ENCODE measurements at places on chromosomes 5 and 9.

GRCh38 chr9:96113032-96113431 lies 188.9 kb downstream of the HSD17B3 start:
- no peak for DNase-seq

DNA sequence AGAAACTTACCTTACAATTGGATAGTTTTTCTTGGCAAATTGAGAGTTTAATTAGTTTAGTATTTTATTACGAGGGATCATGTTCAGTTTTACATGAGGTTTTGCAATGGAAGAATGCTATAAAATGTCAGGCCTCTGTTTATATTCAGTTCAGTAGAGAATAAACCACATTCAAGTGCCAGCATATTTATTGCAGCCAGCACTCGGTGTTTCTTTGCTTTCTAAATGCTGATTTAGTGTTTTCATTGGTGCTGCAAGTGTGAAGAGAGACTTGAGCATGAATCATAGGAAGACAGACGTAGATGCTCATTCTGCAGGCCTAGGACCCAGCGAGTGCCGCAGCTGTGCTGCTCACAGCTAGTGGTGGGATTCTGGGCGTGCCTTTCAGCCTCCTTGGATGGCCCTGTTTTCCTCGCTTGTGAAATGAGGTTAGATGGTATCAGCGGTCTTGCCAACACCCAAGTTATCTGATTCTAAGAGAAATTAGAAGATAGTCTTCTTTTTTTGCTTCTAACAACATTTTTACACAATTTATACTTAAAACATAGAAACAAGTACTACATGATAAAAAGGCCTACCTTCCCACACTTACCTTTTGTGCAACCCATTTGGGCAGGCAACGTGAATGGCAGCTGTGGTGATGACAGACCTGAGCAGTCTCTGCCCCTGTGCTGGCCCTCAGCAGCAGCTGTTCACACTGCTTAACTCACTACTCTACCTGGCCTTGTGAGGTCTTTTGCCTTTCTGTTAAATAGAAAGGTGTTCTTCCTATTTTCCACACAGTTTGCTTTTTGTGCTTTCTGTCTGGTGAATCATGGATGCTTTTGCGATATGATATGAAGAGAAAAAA lies 26.8 kb upstream of the TNFAIP8 start:
- DNase-seq: no peak

DNA sequence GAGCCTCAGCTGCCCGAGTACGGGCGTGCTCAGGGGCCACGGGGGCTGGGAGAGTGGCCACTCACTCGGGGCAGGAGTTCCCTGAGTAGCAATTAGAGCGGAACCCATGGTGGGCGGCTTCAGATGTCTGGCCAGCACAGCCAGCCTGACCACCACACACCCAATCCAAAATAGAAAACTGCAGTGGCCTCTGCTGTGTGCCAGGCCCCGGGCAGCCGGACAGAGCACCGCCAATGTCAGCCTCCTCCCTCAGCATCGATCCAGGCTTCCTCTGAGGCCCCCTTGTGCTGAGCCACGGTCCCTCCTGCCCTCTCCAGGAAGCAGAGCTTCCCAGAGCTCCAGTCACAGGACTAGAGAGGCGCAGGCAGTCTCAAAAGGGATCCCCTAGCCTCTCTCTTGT lies 2.7 kb downstream of the ADAMTS2 start:
- no peak for DNase-seq

GRCh38 chr9:111959468-111960359 lies 63.1 kb downstream of the UGCG start:
- no peak for DNase-seq

- DNase-seq: no peak
Observed at GRCh38 chr5:156584871-156585270, 257.9 kb downstream of the SGCD start.

DNA sequence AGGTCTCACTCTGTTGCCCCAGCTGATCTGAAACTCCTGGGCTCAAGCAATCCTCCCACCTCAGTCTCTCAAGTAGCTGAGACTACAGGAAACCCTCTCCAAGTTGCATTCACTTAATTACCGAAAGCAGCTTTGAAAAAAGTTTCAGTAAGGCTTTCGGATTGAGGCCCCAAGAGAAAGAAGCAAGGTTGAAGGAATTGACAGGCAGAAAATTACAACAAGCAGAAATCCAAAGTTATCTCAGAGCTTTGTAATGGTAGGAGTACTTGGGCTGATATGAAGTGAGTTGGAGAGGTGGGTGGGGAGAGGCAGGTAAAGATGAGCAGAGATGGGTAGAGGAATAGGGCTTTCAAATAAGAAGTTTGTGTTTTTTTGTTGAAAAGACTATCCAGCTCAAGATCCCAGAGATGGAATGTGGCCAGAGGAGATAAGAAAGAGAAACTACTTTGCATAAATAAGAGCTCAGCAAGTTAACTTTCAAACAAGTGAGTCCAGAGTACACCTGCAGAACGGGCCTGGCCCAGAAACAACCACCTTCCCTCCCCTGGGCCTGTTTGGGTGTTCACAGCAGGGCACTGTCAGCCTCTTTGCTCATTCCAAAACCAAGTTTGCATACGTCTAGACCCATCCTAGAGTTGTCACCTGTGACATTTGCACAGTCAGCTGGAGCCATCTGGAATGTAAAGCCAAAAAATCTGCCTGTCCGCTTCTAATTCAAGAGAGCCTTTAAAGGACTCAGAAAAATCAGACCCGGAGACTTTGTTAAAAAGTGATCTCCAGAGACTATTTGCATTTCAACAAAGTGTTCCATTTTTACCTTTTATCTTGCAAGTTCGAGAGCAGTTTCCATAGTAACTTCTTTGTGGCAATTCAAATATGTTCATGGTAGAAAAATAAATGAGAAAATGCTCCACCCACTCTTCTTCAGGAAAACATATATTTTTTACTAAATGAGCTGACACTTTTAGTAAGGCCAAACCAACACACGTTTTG lies 2.2 kb upstream of the CLINT1 start:
- DNase-seq: no peak

- DNase-seq: no peak
Observed at GRCh38 chr9:8391566-8391965, 592.0 kb upstream of the DMAC1 start.

GRCh38 chr5:45038366-45038987 lies 229.7 kb downstream of the MRPS30 start:
- DNase-seq: no peak

GRCh38 chr5:124662181-124662781 lies 84.2 kb downstream of the ZNF608 start:
- DNase-seq: no peak

- DNase-seq: no peak
Observed at GRCh38 chr5:58069846-58070245, 390.0 kb downstream of the PLK2 start.

GRCh38 chr9:90088434-90088833 lies 483.6 kb downstream of the GADD45G start:
- DNase-seq: no peak

- no peak for DNase-seq
Observed at GRCh38 chr5:374631-375335, 53.3 kb downstream of the AHRR start.

GRCh38 chr5:127111112-127111511 lies 37.8 kb upstream of the C5orf63 start:
- DNase-seq: no peak

- DNase-seq: no peak
Observed at GRCh38 chr5:14212838-14213237, 69.7 kb downstream of the TRIO start.

- no peak for DNase-seq
Observed at GRCh38 chr5:73229271-73229670, 56.3 kb downstream of the TMEM174 start.

- no peak for DNase-seq
Observed at GRCh38 chr5:156254196-156254595, 72.8 kb upstream of the SGCD start.

DNA sequence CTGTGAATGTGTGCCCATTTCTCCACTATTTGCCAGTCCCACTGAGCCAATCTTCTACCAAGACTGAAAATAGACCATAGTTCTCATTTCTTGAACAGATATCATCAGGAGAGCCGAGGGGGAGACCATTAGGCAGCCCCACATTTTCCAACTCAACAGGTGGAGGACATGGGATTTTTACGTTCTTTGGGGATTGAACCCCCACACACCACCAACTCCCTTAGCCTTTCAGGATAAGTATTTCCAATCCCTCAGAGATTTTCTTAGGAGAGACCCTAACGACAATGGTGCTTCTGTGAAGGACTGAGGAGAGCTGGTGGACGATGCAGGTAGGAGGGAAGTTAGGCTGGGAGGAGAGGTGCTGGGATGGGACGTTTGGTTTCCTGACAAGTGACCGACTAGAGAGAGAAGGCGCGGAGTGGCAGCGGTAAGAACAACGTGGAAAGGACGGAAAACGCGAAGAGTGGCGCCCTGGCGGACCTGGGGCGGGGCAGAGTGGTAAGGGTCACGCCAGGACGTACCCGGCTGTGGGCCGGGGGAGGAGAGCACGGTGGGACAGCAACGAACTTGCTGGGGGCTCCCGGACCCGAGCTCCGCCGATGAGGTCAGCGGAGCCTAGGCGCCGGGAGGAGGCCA lies 681 bp upstream of the CHSY3 start:
- DNase-seq: no peak

GRCh38 chr5:119009131-119009530 lies 20.8 kb upstream of the DTWD2 start:
- no peak for DNase-seq

GRCh38 chr5:58127255-58128220 lies 332.3 kb downstream of the PLK2 start:
- no peak for DNase-seq

- no peak for DNase-seq
Observed at GRCh38 chr5:134995850-134996402, 28.2 kb downstream of the CATSPER3 start.

GRCh38 chr5:136055612-136056309 lies 27.0 kb downstream of the TGFBI start:
- no peak for DNase-seq

- DNase-seq: no peak
Observed at GRCh38 chr9:90607701-90608516, 34.7 kb downstream of the DIRAS2 start.

DNA sequence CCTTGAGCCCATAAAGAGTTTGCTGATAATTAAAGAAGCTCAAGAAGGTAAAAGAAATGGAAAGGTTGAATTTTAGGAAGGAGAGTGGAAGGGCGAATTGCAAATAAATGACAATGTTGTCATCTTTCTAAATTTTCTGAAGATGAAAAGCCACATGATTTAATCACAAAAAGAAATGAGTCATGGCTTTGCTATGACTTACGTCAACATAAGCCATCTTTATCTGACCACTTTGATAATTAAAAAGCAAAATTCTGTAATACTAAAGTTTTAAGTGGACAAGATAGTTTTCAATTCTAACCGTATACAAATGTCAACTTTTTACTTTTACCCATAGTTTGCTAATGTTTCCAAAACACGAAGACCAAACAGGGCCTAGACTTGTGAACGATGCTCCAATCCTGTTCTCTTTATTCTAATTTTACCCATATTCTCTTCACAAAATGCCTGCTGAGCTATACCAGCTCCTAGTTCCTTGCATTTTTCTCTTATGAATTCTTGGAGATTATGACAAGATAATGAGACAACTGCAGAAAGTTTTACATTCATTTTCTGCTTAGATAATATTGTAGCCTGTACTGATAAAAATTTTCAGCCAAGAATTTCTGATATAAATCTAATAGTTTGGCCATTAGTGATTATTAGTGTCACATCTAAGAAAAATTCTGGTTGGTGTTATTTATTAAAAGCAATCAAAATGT lies 21.8 kb upstream of the PRUNE2 start:
- DNase-seq: no peak

GRCh38 chr5:82340799-82341198 lies 62.6 kb upstream of the RPS23 start:
- DNase-seq: no peak

DNA sequence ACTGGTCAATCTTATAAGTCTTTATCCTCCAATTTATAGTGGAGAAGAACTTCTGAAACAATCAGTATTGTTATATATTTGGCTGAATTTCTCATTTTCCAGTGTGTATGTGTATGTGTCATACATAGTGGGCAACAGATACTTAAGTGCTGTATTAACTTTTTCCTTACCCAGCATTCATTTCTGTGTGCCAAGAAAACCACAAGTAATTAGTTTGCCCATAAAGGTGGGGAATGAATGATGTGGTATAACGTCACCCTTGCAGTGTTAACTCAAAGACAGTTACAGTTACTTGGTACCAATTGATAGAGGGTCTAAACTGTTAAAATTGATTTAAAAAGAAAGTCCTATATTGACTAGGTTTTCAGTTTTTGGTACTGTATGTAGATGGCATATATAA lies 2.0 kb downstream of the OGN start:
- DNase-seq: no peak

DNA sequence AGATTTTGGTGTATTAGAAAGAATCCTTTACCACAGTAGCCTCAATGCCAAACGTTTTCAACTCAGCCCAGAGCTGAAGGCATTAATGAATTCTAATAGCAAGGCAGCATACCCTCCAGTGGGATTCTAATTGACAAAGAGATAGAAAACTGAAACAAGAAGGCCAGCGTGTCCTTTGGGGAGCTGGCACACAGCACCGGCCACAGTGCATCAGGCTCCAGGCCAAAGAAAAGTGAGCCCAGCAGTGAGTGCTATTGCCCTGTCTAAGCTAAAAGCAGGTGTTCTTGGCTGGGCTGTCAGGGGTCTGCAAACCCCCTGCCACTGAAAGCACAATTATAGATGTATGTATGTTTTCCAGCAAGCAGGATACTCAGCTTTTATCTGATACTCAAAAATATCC lies 40.4 kb downstream of the PPIC start:
- DNase-seq: no peak

DNA sequence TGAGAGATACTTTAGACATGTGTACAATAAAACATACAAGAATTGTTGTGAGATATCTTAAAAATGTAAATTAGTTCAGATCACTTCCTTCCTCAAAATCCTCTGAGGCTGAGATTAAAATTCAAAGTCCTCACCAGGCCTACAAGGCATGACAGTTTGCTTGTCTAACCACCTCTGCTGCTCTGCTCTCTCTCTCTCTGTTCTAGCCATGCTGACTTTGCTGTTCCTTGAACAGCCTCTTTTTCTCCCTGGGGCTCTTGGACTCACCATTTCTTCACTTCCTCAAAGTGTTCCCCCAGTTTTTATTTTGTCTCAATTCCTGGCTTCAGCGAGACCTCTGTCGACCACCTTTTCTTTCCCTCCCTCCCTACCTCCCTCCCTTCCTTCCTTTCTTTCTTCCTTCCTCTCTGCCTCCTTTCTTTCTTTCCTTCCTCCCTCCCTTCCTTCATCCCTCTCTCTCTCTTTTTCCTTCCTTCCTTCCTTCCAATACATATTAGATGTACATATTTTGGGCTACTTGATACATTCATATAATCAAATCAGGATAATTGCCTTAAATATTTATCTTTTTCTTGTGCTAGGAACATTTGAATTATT lies 27.0 kb downstream of the CATSPER3 start:
- no peak for DNase-seq

- DNase-seq: no peak
Observed at GRCh38 chr9:2228132-2228531, 213.0 kb downstream of the SMARCA2 start.

- DNase-seq: no peak
Observed at GRCh38 chr5:166068547-166069335, 2222.7 kb upstream of the WWC1 start.

Measured in stimulated activated CD4-positive, alpha-beta T cell treated with anti-CD3 and anti-CD28 coated beads, Interleukin-1b, Interleukin-23, amount 100 ng/mL, for 1 hour (primary cell).